ENCODE measurements at places on chromosomes 7 and 10. TPM values are rescaled to one million over a fixed set of nuclear protein-coding genes. Genes with fewer than 3 reads are reported as not detected.

The C10orf62 gene
- total RNA-seq: not detected

The METTL27 gene
- total RNA-seq: 2.9 TPM

The CXCL12 gene
- 10.1 TPM for total RNA-seq

The WNT16 gene
- total RNA-seq: 0.15 TPM

The KBTBD2 gene
- 18.0 TPM for total RNA-seq

The RGR gene
- total RNA-seq: not detected

The TM9SF3 gene
- 44.2 TPM for total RNA-seq

The POU6F2 gene
- total RNA-seq: not detected

The GDF2 gene
- total RNA-seq: not detected

The COMTD1 gene
- 17.5 TPM for total RNA-seq

The EPHA1 gene
- total RNA-seq: 0.17 TPM

The PRKCQ gene
- 0.34 TPM for total RNA-seq

Measured in bronchus fibroblast of lung (primary cell).